ENCODE measurements at places on chromosomes 5 and 9.

- no peak for DNase-seq
Observed at GRCh38 chr5:149931992-149932436, 12.6 kb downstream of the PDE6A start.

GRCh38 chr9:8206720-8207119 is 407.1 kb upstream of the DMAC1 start:
- no peak for DNase-seq

GRCh38 chr9:3863111-3863528 is 337.3 kb upstream of the RFX3 start:
- DNase-seq, result peak; percentile 75

DNA sequence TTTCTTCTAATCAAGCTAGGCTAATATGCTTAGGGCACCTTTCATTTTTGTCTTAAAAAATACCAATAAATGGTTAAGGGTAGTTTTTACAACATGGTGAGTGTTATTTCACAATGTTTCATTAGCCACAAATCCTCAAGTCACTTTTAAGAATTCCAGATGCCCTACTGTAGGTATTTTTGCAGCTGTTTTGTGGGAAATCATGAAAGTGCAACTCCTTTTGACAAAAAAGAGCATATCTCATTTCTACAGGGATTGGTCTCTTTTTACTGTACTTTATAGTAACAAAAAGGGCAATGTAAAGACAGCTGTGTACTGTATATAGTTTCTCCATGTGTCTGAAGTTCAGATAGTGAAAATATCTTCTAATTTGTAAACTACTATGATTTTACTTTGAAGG is 28.3 kb upstream of the GAS1 start:
- DNase-seq, result no peak

- no peak for DNase-seq
Observed at GRCh38 chr5:102536323-102536928, 37.6 kb upstream of the SLCO6A1 start.

DNA sequence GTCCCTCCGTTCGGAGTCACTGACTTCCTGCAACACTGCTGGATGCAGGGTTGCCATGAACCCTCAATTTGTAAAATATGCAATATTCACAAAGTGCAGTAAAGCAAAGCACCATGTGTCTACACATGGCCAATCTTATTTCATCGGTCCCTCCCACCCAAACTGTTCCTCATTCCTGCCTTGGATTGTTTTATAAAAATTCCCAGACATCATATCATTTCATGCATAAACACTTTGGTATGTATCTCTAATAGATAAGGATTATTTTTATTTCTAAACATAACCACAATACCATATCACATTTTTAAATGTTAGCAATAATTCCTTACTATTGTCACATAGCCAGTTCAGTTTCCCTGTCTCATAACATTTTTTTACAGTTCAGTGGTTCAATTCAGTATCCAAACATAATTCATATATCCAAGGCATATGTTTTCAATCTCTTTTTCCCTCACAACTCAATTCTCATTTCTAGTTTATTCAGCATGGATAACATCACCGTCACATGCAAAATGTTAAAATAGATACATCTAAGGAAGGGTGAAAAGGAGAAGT is 82.0 kb upstream of the PCAT7 start:
- peak; percentile 11 for DNase-seq

DNA sequence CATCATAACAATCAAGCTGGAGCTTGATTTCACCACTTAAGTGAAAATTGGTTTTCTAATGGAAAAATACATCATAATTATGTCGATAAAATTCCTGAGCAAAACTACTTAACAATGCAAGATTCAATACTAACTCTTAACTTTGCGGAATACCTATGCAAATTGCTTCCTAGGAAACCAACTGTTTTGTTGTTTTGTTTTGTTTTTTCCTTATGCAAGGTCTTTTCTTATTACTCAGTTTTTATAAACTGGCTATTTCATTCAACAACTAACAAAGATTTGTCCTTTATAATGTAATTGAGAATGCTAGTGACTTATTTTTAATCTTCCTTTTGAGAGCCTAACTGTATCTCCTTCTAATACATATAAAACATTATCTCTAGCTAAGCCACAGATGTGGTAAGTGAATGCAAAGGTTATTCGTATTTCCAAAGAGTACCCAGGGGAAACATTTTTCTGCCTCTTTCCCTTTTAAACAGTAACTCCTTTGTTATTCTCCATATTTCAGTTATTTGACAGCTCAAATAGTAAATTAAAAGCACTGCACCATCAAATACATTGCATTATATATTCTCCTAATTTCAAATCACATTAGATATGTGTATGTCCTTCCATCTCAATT is 609.4 kb downstream of the SLCO4C1 start:
- no peak for DNase-seq

DNA sequence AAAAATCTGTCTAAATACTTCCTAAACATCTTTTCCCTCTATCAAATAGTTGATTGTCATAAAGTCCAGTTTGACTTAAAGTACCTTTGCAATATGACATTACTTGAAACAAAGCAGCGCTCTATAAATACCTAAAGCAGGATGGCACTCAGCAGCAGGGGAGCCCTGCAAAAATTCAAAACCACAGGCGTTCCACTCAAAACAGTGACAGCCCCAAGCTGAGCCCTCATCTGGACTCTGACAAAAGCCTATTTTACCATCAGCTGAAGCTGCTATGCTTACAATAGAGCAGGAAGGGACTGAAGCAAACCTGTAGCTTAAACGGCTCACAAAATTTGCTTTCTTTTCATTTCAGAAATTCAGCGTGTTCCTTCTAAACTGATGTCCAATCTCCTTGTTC is 11.5 kb downstream of the GABRA6 start:
- no peak for DNase-seq

DNA sequence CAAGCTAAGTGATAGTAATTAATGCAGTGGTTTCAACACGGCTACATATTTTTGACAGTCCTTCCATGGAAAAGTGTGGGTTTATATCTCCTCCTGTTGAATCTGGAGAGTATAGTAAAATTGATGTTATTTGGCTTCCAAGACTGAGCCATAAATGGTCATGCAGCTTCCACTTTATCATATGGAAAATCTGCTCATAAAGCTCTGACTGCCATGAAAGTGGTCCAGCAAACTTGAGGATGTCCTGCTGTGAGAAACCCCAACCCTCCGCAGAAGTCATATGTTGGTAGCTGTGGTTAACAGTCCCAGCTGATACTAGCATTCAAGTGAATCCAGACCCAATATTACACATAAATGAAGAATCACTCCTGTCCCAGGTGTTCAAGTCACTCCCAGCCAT is 378.3 kb downstream of the KCTD16 start:
- DNase-seq, result no peak

- no peak for DNase-seq
Observed at GRCh38 chr9:120267929-120268328, 312.0 kb downstream of the CDK5RAP2 start.

- no peak for DNase-seq
Observed at GRCh38 chr5:141779503-141779973, 97.5 kb upstream of the ARAP3 start.

DNA sequence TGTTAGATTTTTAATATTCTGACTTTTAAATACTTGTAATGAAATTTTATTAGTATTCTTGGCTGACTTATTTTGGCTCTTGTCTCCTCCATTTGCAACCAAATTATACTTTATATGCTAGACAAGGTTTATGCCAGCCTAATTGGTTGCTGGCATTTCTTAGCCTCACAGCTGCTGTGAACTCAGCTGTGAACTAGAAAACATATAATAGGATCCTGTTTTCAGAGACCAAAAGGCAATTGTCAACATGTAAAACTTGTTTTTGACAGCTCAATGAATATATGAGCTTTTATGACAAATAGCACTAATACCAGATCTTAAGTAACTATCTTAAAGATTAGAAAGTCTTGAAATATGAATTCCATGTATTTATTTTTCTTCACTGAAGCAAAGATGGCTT is 25.9 kb downstream of the KIF2A start:
- DNase-seq, result no peak

- DNase-seq, result no peak
Observed at GRCh38 chr5:112995764-112996618, 19.4 kb downstream of the DCP2 start.

GRCh38 chr5:10265245-10266109 is 15.4 kb downstream of the CCT5 start:
- no peak for DNase-seq

DNA sequence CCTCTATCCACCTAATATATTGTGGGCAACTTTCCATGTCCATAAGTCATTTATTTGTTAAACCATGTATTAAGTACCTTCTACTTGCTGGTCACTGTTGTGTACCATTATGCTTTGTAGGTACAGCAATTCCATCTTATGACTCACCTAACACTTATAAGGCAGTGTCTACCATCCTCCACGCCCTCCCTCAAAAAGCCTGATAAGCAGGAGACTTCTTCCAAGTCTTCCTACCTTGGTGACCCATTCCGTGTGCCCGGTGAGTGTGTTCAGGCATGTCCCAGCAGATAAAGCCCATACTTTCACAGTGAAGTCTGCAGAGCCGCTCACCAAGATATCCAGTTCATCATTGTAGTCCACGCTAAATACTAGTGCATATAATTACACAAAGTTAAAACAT is 17.4 kb downstream of the FBXW2 start:
- DNase-seq, result no peak

DNA sequence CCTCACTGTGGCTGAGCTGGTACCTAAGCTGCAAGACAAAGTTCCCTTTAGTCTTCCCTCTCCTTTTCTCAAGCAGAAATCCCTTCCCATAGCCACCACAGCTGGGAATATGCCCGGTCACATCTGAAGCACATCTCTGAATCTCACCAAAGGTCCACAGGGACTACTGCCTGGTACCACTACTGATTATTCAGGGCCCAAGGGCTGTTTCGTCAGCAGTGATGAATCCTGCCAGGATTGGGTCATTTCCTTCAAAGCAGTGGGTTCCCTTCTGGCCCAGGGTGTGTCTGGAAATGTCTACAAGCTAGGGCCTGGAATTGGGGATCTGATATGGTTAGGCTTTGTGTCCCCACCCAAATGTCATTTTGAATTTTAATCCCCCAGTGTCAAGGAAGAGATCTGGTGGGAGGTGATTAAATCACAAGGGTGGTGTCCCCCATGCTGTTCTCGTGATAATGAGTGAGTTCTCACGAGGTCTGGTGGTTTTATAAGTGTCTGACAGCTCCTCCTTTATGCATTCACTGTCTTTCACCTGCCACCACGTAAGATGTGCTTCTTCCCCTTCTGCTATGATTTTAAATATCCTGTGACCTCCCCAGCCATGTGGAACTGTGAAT is 83.2 kb upstream of the FST start:
- DNase-seq, result no peak

DNA sequence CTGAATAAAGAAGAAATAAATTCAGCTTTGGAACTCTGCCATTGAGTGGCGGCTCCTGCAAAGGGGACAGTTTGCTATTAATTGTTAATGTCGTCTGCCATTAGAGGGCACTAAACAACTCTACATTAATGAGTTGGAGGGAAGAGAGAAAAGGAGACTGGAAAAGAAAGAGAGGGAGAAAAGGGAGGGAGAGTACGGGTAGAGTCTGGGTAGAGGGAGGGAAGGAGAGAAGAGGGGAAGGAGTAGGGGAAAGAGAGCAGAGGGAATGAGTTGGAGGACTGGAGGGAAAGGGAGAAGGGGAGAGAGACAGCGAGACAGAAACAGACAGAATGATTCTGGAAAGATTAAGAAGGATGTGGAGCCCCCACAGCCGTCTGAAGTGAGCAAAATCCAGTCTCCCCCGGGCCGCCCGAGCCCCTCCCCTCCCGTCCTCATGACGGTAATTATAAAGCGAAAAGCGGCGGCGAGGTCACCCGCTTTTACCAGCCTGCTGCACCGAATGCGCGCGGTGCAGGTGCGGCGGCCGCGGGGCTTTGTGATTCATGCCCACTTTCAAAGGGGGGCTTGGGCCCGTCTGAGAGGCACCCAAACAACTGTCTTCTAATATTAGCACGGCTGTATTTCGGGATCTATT is 1.9 kb upstream of the FST start:
- DNase-seq, result no peak

GRCh38 chr5:170738840-170739239 is 44.7 kb upstream of the GABRP start:
- DNase-seq, result no peak

GRCh38 chr9:2637390-2637789 is 15.8 kb downstream of the VLDLR start:
- DNase-seq, result no peak

DNA sequence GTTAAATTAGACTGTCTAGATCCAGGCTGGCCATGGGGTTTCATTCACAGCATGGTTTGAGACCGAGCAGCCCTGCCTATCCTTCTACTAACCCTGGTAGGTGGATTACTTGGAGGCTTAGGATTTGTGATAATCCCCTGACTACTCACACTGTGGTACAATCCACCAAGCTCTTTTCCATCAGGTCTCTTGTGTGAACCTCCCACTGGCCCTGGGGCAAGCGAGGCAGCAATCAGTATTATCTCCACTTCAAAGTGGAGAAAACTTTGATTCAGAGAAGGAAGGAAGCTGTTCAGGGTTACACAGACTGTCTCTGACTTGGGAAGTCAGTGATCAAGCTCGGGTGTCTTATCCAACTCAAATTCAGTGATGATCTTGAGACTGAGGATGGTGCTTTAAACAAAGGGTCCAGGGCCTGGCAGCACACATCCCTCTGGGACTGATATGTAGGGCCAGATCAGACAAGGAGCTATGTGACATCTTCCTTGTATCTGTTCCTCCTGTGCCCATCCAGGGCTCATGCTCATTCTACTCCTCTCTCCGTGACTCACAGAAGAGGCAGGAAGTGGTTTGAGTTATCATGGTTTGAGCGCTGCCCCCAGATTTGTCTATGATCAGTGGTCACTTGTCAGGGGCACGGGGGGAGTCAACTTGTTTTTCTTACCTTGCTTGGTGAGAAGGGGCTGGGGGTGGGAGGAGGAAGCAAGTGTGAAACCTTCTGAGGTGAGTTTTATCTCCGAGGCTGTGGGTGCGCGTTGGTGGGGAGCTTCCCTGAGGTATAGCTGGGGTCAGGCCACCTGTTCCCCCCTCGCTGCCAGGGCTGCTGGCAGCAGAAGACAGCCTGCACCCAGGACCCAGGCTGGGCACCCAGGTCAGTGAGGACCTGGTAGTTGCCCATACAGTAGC is 48.6 kb downstream of the RGS3 start:
- DNase-seq, result no peak

GRCh38 chr9:90916147-90916734 is 114.6 kb downstream of the SYK start:
- DNase-seq, result no peak
